ENCODE measurements at places on chromosomes 7 and 10. TPM values are rescaled to one million over a fixed set of nuclear protein-coding genes. Genes with fewer than 3 reads are reported as not detected.

Gene SPDYE2B
- not detected for total RNA-seq

Gene ARID5B
- 1.2 TPM for total RNA-seq

Gene CPA2
- 0.90 TPM for total RNA-seq

Gene TSC22D4
- total RNA-seq, result 27.5 TPM

Gene SYT15
- total RNA-seq, result 1.2 TPM

Gene SYCE1
- total RNA-seq, result not detected
